HS-5 (cell line): ENCODE measurements at places on chromosomes 2 and 18.

GRCh38 chr2:133599211-133599803 is 31.0 kb upstream of the NCKAP5 start:
- DNase-seq = no peak

- no peak for DNase-seq
These were observed 70.2 kb upstream of the SMIM21 start for GRCh38 chr18:75497576-75498235.

DNA sequence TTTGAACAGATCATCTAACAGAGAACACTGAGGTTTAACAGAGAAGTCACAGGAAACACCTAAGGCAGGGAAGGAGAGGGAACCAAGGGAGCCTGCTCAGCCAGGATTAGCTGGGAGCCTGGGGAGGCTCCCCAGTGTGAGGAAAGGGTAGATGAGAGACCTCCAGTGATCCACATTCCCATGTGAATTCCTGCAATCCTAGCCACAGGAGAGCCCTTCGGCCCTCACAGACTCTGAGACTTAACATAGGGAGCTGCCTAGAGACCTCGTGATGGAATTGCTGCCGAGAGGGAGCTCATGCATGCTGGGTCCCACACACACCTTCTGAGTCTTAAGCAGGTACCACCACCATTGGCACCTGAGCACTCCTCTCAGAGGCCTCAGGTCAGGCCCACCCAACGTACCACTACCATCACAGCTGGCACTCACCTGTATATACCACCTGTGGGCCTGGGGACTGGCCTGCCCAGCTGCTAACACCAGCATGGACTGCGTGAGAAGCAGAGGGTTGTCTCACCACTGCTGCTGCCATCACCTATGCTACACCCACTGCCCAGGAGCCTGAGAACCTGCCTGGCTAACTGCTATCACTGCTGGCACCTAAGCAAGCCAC is 225.9 kb upstream of the RASGRP3 start:
- no peak for DNase-seq

DNA sequence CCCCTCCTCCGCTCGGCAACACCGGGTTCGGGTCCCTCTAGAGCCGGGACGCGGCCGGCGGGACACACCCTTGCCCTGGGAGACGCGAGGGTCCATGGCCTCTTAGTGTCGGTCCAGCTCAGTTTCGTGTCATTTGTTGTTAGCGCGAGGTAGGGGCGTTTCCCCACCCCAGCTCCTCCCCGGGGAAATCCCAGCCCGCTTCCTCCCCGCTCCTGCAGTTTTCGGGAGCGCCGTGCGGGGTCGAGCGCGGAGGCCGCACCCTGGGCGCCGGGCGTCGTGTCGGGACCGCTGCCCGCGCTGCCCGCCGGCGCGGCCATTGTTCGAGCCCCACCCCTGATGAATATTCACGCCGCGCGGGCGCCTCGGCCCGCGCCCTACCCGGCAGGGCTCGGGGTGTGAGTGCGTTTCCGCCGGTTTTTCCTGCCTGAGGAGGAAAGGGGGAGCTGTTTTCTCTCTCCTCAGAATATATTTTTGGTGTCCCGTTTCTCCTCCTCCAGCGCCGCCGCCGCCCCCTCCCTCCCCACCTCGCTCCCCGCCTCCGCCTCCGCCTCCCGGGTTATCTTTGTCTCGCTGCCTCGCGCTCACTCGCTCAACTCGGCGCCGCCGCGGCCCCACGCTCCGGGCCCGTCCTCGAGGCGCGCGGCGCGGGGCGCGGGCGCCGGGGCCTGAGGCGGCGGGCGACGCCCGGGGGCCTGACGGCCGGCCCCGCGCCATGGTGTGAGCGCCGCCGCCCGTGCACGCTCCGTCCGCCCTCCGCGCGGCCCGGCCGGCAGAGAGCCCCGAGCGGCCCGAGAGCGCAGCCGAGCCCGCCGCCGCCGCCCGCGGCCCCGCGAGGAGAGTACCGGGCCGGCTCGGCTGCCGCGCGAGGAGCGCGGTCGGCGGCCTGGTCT is at the start of gene MAP4K4:
Gene MAP4K4, plus strand, starts transcription at position 584 of the 890 bp plus-strand sequence. CDS start 374 bp downstream, outside the sequence.
- no peak for DNase-seq

GRCh38 chr18:44048846-44049245 is 631.8 kb upstream of the SETBP1 start:
- DNase-seq = no peak

- no peak for DNase-seq
These were observed 62.0 kb upstream of the FZD7 start for GRCh38 chr2:201971531-201972228.

DNA sequence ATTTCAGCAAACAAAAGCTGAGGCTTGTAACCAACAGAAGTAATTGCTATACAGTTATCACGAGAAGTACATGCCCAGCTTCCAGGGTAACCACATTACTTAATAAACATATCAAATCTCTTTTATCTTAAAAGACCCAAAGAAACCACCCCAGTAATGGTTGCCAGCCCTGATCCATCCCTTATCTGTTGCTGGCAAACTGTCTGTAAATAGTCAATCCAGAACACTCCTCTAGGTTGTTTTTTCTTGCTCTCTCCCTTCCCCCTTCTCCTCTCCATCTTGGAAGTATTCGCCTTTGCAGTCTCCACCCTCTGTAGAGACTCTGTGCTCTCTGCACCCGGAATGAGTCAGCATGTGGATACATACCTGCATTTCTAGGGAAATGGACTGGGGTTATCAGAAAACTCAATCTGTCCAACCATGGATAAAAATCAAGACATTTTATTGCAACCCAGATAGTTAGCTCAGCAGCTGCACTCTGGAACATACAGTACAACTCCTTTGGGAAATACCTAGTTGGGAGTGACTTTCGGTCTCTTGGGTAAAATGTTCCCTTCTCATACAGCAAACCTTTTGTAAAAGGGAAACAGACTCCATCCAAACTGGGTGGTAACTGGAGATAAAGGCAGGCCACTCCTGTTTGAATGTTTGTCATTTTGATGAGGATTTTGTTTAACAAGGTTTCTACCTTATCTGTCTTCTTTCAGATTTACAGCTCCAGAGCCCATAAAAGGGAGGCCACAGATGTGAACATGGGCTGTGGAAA is 123.5 kb upstream of the FOSL2 start:
- no peak for DNase-seq

GRCh38 chr2:3611589-3611988 is 16.7 kb downstream of the COLEC11 start:
- no peak for DNase-seq

DNA sequence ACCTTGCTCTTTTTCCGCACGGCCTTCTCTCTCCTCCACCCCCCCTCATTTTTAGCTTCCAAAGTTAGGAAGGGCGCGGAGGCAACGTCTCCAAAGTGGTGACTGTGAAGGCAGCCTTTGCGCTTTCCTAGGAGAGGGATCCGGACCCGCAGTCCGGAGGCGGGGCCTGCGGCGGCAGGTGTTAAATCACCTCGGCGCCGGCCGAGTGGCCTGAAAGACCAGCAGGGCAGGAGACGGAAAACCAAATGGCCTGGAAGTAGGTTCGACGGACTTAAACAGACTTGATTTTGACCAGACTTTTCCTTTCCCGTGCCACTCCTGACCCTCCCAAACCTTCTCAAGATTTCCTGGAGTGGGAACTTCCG is 615 bp downstream of the GORASP2 start:
- DNase-seq = no peak

GRCh38 chr18:5941890-5942289 is 46.6 kb upstream of the TMEM200C start:
- no peak for DNase-seq

DNA sequence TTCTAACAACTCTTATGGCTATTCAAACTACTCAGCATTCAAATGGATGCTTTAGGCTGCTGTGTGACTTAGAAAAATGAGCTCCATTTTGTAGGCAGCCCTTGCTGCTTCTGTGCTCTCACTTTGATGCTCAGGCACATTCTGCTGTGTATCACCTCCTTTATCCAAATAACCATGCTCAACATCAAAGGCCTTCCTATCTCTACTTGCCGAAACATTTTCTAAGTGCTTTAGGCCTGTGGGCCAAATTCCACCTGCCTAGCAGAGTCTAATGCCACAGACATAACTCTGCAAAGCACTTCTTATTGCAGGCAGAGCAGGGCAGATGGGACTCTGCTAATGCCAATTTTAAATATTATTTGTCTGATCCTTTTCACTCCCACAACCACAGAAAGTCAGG is 397.4 kb downstream of the RND3 start:
- DNase-seq = no peak

GRCh38 chr18:59874166-59874565 is 25.6 kb upstream of the PMAIP1 start:
- DNase-seq = peak; percentile 64

DNA sequence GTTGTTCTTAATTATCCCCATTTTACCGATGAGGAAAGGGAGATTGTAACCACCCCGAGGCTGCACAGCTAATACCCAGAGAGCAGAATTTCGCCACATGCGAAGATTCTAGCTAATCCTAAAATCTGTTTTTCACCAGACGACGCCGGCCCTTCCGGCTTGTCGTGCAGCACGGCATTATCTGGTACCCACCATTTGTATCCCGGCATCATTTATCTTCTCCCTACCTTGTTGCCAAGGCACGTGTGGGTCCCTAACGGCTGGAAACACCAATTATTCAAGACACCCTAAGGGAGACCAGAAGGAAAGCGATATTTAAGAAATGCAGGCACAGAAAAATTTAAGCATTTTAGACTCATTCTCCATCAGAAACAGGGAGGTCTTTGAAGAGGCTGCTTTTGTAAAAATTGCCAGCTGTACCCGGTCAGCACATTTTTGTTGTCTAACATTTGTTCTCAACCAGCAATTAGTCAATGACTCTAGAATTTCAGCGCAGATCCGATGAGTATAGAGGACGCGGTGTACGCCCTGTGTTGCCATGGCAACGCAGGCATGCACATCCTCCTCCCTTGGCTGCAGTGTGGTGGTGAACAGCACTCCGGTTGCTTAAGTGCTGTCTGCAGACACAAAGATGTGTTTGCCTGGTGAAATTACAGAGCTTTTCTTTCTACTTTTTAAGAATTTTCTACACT is 111.6 kb downstream of the AGAP1 start:
- DNase-seq = peak; percentile 93

DNA sequence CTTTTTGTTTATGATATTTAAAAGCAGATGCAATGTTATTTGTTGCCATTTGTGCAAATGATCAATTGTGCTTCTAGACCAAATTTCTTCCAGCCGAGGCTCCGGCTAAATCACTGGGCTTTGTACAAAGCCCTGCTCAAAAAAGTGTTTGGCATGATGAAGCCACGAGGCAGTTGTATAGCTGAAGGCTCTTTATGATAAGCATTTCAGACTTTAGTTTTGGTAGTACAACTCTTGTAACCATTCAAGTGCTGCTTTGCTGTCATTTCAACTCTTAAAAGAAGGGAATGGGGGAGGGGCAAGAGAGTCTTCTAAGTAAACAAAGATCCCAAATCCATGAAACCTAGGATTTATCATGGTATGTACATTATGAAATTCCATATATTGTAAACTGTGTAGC is 3.3 kb upstream of the ZNF532 start:
- DNase-seq = no peak

- DNase-seq = peak; percentile 67
These were observed 40.2 kb downstream of the PIKFYVE start for GRCh38 chr2:208306291-208306690.

- DNase-seq = no peak
These were observed 98.1 kb downstream of the CDH2 start for GRCh38 chr18:28078849-28079248.

GRCh38 chr2:9337901-9338300 is 85.4 kb downstream of the ITGB1BP1 start:
- no peak for DNase-seq

- no peak for DNase-seq
These were observed 9.9 kb downstream of the TTC39C start for GRCh38 chr18:24024425-24024824.
